Fibroblast of skin of scalp (primary cell): ENCODE measurements at places on chromosomes 11 and 22.

- peak; percentile 24 for DNase-seq
These were observed 106.4 kb upstream of the TENM4 start for GRCh38 chr11:79547256-79547655.

GRCh38 chr11:106398502-106399075 is 321.1 kb downstream of the AASDHPPT start:
- DNase-seq = peak; percentile 71

DNA sequence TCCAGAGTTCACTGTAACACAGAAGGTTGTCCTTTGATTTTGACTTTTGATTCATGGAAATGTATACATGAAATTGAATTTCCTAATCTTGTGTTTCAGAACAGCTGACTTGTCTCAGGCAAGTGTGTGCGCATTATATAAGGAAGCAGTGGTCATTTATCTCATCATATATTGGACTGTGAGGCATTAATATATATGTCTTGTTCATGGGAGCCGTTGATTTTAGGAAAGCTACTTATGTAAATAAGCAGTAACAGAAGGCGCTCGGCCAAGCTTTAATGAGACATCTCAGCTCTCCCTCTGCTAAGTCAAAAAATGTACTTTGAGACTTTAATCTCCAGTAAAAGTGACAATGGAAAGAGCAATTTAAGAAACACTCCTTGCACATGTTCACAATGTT is 100.5 kb downstream of the PDHX start:
- no peak for DNase-seq

GRCh38 chr11:124623861-124624525 is 1.3 kb downstream of the TBRG1 start:
- DNase-seq = no peak

GRCh38 chr22:37986371-37986770 is 2.0 kb upstream of the SOX10 start:
- no peak for DNase-seq

- DNase-seq = no peak
These were observed 13.3 kb downstream of the PARVA start for GRCh38 chr11:12390687-12391110.

DNA sequence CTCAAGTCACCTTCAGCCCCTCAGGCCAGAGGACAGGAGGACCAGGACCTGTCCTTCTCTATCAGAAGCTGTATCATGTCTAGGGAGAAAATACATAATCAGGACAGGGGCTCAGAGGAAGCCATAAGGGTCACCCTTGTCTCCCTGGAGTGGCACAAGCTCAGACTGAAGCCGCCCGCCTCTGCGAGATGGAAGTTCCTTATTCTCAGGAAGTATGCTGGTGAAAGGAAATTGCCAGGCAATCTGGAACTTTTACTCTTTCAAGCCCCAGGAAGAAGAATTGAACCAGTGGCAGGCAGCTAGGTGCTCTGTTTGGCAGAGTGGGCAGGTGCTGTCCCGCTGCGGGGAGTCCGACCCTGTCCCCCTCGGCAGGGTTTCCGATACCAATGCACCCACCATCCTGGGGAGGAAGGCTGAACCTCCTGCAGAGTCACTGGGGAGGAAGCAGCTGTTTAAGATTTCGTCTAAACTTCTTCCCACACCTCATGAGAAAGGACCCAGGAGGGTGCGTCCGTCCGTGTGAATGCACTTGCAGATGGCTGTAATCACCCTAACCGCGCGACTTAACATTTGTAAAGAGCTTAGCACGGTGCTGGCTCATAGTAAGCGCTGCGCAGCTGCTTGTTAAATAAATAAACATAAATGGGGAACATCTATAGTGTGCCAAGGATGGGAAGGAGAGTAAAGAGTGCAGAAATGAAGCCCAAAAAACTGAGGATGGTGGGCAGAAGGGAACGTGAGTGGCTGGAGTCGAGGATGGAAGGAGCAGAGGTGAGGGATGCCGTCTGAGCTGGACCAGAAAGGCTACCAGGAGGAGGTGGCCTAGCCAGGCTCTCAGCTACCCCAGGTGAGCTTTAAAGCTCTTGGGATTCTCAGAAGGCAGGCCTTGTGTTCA is 5.0 kb upstream of the ANO1 start:
- no peak for DNase-seq

GRCh38 chr11:70158201-70158600 is 44.9 kb upstream of the FADD start:
- no peak for DNase-seq

DNA sequence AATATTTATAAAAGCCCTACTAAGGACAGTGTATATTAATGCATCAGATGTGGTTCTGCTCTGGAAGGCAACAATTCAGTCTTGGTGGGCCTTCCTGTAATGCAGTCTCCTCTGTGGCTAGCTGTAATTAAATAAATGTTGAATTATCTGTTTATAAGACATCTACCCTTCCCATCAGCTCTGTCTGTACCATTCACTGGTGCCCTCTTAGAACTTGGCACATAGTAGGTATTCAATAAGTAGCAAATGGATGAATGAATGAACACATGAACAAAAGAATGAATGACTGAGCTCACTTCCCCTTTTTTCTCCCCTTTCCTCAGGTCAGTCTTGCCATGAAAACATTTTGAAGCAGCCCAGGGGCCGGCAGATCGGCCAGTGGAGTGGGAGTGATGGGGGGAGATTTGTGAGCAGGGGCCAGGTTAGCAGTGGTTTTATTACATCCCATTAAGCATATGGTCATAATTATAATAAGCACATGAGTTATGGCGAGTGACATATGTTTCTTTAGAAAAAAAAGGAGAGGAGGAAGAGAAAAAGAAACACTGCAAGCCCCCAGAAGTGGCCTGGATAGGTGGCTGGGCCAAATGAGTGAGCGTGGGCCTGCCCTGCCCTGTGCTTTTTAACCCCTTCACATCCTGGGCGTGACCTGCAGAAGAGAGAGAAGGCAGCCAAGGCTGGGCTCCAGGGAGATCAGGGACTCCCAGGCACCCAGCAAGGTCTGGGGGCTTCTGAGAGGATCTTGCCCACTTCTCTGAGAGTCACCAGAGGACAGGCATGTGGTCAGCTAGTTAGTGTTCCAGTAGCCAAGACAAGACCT is 48.6 kb upstream of the CD82 start:
- no peak for DNase-seq

DNA sequence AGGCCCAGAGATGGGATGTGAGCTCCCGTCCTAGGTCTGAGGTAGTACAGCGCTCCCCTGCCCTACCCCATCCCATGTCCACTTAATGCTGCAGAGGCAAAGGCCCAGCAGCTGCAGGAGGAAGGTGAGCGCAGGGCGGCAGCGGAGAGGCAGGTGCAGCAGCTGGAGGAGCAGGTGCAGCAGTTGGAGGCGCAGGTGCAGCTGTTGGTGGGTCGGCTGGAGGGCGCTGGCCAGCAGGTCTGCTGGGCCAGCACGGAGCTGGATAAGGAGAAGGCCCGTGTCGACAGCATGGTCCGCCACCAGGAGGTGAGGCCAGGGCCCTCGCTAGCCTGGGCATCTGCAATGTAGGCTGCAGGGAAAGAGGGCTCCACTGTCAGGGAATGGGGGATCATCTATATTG is 15.2 kb downstream of the CCDC157 start:
- DNase-seq = no peak

DNA sequence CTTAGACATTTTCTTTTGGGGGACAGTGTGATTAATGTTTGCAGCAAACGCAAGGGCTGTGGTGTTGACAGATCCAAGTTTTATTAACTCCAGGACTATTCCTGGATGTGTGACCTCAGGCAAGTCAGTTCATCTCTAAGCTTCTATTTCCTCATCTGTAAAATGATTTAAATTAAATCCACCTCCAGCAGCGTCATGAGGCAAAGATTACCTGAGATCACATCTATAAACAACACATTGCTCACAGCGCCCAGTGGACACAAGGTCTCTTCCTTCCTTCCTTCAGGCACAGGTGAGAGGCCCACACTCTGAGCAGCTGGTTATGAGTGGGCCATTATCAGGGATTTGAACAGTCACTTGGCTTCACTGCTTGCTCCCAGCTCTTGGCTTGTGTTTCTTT is 111.2 kb upstream of the RASSF10 start:
- DNase-seq = no peak

DNA sequence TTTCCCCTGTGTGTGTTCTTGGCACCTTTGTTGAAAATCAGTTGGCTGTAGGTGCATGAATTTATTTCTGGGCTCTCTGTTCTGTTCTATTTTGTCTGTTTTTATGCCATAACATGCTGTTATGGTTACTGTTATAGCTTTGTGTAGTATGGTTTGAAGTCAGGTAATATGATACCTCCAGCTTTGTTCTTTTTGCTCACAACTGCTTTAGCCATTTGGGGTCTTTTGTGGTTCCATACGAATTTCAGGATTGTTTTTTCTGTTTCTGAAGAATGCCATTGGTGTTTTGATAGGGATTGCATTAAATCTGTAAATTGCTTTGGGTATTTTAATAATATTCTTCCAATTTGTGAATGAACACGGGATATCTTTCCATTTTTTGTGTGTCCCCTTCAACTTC is 4.7 kb downstream of the PEX26 start:
- DNase-seq = no peak

DNA sequence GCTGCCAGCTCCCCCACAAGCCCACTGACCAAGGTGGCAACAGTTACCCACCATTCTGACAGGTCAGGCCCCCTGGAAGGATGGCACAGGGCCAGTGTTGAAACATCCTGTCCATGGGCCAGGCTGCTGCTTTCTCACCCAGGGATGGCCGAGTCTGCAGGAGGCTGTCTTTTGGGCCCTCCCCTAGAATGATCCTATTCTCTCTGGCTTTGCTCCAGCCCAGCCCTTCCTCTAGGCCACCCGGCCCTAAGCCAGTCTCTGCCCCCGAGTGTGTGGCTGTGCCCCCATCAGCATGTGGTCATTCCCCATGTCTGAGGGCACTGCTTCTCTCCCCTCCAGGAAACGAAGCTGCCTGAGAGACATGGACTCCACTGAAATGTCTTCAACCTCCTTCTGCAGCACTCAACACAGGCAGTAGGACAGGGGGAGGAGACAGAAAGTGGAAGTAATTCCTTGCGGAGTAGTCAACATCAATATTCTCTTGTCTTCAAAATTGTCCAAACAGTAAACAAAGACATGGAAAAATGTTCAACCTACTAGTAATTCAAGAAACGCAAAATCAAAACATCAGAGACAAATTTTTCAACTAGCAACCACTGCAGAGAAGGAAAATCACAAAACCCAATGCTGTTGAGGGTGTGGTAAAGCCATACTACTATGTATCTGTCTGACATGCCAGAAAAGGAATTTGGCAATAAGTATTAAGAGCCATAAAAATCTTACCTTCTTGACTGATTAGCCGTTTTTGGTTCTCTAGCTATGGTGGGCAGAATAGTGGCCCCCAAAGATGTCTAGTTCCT is 5.1 kb upstream of the SCARF2 start:
- DNase-seq = no peak

DNA sequence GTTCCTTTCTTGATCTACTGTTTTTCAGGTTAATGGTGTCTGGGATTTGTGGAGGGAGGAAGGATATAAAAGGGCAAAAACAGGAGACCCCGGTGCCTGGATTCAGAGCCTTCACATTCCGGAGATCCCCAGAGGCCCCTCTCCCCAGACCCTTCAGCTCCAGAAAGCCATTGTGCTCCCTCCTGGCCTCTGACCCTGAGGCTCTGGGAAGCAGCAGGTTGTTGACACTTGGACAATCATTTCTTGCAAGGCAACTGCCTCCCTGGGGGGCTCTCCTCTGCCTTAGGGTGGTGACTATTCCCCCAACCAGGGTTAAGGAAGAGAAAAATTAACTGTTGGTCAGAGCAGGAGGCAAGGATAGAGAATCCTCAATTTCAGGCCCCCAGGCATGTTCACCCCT is 86.9 kb upstream of the NNMT start:
- no peak for DNase-seq

GRCh38 chr11:95229199-95229992 is 1.6 kb downstream of the SESN3 start:
- DNase-seq = peak; percentile 22

- no peak for DNase-seq
These were observed 1.1 kb downstream of the NLRP6 start for GRCh38 chr11:279040-279965.

DNA sequence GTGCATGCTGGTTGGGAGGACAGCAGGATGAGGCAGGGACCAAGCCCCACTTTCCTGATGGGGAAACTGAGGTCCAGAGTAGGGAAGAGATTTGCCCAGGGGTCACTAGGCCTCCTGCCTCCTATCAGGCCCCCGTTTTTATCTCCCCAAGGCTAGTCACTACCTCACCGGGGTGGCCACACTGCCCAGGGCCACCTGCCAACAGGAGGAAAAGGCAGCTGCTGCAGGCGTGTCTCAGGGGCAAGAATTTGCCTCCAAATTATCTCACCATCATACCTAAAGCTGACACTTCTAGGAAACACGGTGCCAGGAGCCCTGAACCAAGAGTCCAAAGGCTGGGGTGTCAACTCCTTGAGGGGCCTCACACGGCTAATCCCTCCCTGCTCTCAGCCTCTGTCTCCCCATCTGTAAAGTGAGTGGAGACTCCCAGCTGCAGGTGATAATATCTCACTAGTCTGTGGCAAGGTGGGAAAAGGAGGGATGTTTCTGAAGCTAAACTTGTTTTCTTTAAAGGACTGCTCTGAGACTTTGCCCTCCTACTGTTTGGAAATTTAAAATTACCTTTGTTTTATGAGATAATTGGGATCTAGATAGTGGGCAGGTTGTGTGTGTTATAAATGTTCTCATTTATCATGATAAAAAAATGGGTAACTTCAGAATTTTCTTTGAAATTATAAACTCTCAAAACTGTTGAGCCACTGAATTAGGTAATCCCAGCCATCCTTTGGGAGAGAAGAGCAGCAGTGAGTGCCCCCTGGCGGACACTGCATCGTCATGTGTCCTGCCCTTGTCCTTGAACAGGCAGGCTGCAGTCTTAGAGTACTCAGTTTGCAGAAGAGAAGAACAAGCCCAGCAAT is 60.0 kb downstream of the MYO7A start:
- peak; percentile 70 for DNase-seq

- DNase-seq = no peak
These were observed 31.2 kb upstream of the B3GAT1 start for GRCh38 chr11:134443246-134443645.

DNA sequence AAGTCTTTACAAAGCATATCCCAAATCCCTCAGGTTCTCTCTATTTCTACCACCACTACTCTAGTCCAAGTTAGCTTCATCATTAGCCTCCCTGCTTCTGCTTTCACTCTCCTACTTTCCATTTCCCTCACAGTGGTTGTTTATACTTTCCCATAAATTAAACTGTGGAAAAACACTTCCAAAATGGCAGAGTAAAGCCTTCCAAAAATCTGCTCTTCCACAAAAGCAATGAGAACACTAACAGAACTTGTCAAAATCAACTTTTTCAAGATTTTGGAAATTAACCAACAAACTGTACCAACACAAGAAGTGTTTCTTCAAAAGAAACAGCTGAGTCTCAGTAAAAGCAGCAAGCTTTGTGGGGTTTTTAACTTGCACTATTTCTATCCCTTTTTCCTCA is 71.8 kb downstream of the TTC28 start:
- DNase-seq = no peak
